ENCODE measurements at places on chromosomes 2 and 18.

DNA sequence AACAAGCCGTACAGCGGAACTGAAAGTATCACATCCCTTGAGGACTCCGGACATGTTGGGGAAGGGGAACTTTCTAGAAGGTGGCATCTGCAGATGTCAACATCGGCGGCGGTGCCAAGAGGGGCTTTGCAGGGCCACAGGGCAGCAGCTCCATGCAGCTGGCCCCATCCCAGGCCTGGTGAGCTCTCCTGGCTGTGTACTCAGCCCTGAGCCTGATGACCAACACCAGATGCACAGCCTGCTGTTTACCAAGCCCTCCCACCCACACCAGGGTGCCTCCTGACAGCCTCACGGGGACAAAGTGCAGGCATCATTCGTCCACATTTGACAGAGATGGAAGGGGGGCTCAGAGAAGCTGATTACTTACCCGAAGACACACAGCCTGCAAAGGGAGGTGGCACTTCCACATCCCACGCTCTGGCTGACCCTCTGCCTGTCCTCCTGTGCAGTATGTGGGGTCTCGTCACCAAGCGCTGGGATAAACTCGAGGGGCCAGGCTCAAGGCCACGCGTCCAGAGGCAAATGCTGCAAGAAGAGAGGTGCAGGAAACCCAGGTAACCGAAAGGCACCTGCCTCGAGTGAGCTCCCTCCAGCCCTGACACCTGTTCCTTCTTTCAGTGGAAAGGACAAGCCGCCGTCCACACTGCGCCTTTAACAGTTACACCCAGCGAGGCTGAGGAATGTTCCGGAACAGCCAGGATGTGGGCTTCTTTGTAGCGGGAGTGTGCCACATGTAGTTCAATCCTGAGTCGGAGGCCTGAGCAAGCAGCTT, 69.0 kb upstream of the ASAP2 start:
- DNase-seq: no peak

DNA sequence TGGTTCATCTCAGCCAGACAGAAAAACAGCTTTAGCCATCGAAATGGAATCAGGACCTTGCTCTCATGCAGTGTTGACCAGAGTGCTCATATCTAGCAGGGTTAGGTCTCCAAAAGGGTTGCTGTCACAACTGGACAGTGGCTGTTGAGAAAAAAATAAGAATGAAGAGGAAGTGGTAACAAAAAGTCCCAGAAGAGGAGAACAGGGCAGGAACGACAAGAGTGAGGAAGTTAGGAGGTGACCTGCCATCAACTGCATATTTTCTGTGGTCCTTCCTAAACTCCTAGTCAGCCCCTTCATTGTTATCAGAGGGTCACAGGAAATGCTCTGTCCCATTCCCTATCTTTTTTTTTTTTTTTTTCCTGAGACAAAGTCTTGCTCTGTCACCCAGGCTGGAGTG, 188.1 kb upstream of the LINC00305 start:
- DNase-seq: no peak

DNA sequence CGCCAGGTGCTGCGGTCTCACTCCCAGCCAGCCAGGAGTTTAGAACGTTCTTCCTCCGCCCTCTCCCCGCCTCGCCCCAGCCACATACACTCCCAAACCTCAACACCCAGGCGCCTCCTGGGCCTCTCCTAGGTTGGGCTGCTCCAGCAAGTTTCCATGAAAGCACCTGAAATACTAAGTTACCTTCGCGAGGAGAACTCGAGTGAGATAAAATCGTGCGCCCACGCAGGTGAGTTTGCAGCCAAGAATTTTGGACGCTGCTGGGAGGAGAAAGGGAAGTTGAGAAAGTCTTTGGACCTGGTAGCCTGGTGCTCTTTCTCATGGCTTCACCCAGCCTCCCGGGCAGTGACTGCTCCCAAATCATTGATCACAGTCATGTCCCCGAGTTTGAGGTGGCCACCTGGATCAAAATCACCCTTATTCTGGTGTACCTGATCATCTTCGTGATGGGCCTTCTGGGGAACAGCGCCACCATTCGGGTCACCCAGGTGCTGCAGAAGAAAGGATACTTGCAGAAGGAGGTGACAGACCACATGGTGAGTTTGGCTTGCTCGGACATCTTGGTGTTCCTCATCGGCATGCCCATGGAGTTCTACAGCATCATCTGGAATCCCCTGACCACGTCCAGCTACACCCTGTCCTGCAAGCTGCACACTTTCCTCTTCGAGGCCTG, at the start of gene GPR39:
TSS of gene GPR39 (plus strand) at position 83 of the 673 bp plus-strand sequence.
- DNase-seq: no peak

DNA sequence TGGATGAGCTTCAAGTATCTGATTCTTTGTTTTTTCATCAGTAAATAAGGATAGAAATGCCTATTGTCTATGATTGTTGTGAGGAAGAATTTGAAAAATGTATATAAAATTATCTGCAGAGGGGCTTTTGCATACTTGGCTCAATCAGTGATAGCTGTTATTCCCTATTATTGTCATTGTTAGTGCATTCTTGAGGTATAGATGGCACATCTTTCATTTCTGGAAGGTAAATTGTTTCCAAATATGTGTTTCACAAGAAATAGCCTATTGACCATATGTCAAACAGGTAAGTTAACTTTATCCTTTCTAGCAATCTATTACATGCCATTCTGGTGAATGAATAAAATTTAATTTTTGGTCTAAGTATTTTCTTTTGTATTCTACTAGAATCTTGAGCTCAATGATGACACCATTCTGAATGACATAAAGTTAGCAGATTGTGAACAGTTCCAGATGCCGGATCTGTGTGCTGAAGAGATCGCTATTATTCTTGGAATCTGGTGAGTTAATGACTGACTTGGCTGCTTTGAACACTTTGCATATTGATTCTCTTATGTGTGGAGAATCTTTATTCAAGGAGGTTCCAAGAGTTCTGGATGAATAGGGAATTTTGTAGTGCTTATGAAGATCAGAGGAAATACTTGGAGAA, 44.2 kb downstream of the TTC27 start:
- DNase-seq: no peak

DNA sequence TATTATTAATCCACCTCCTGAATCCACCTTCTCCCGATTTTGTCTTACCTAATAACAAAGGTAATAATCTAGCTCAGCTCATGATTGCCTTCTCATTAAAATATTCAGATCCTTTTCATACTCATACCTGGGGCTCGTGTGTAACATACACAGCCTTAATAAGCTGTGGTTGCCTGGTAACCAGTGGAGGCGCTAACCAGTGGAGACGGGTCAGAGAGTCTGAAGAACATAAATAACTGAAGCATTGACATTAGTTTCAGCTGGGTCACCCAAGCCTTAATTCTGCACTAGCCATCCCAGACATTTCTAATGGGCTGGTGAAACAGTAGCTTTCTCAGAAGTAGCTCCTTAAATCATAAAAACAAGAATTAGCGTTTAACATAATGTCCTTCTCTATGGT, 14.8 kb upstream of the DTNA start:
- DNase-seq: no peak

GRCh38 chr2:241191081-241191480, 2.6 kb downstream of the ANO7 start:
- DNase-seq: no peak

GRCh38 chr2:65432227-65433190, at the start of gene SPRED2:
Gene SPRED2 (minus strand): TSS chr2:65432599. CDS start chr2:65431987, 612 bp downstream.
- DNase-seq: peak; percentile 97

GRCh38 chr2:26989156-26989555, 18.7 kb downstream of the MAPRE3 start:
- no peak for DNase-seq

DNA sequence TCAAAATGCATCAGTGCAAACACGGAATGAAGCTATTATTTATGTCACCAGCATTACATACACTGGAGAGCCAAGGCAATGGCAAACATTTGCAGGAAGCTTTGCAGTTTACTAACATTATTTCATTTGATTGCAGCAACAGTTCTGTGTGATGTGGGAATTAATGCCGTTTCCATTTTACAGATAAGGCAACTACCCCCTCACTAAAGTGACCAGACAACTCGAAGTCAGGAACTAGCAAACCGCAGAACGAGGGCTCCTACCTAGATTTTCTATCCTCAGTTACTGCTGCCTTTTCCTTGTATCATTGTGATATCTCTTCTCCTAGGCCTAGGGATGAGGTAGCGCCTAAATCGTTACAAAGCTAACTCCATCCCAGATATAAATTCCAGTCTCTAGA, 85.5 kb downstream of the COLEC12 start:
- no peak for DNase-seq

- DNase-seq: no peak
Measured at GRCh38 chr2:45334205-45334604, 276.9 kb downstream of the SRBD1 start.

GRCh38 chr2:9473308-9473984, 905 bp upstream of the IAH1 start:
- DNase-seq: no peak

- DNase-seq: no peak
Measured at GRCh38 chr2:168002021-168002553, 245.3 kb downstream of the STK39 start.

DNA sequence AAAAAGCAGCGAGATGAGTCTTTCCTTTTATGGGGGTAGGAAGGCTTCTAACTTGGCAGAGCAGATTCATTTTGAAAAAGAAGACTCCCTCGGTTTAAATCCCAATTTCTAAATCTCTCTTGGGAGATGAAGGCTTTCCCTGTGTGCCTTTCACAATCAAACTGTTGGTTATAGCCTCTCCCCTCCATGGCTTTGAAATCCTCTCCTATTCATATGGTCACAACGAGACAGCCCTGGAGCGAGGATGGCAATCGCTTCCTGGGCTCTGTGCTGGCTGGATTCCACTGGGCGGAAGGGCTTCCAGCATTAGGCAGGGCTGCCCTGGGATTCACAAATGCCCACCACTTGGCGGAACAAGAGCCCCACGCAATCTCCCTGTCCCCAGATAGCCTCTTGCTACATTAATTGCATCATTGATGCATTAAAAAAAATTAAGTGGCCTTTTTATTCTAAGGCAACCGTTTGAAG, 1.6 kb downstream of the CAVIN2 start:
- no peak for DNase-seq

DNA sequence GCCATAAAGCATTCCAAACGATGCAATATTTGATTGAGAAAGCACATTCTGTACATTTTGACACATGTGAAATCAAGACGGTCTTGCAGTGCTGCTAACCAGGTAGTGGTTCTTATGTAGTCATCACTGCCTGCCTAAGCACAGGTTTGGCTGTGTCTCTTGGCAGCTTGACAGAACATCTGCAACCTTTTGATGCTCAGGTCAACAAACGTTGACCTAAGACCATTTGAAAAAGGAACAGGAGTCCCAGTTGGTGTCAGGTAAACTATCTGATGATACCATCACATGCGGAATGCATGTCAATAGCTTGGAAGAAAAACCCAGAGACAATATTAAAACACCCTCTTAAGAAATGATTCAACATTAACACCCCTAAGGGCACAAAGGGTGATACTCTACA, 80.7 kb downstream of the L3MBTL4 start:
- DNase-seq: no peak

- DNase-seq: no peak
Measured at GRCh38 chr2:10204326-10205161, 82.0 kb downstream of the RRM2 start.

DNA sequence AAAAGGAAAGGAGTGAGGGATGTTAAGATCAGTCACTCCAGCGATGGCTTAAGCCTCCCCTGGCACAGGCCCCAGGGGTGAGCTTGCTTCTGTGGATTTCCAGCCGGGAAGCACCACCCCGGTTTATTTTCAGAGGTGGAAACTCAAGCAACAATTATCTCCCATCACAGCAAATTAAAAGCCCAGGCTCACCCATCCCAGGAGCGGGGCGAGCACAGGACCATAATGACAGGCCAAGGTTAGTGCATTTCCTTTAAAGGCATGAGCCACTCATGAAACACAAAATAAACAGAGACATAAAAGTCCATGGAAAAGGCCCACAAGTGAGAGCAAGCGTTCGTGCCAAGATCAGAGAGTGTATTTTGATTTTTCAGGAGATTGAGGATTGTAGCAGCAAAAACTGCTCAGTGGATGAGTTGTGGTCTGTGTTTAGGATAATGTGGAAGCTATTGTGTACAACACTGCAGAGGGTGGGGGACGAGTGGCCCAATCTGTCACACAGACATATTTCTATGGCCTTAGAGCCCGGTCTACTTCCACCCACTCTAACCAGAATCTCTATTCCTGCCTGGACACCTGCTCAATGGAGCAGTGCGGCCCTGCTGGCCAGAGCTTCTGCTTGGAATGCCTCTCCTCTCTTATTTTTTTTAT, 111.4 kb upstream of the CDC42EP3 start:
- DNase-seq: peak; percentile 70

DNA sequence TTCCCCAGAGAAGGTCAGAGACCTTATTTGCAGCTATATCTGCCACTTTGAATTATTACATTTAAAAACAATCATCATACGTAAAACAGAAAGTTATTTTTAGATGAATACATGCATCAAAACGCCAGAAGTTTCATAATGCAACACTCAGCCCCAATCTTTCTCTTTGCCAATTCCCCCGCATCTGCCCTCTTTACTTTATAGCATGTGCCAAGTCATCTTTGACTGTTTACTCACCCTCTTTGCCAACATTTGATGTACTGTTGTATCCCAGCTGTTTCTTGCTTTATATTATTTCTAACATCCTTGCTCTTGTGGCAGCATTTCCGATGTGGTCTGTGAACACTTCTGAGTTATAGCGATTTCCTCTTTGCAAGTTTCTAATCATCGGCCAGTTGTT, 86.2 kb downstream of the CRIM1 start:
- no peak for DNase-seq

DNA sequence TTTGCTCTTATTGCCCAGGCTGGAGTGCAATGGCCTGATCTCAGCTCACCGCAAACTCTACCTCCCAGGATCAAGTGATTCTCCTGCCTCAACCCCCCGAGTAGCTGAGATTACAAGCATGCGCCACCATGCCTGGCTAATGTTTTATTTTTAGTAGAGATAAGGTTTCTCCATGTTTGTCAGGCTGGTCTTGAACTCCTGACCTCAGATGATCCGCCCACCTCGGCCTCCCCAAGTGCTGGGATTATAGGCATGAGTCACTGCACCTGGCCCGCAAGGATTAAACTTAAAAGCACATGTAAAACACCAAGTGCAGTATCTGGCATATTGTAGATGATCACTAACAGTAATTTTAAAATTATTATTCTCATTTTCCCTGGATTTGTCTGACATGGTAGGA, 72.9 kb downstream of the C1QL2 start:
- DNase-seq: no peak

DNA sequence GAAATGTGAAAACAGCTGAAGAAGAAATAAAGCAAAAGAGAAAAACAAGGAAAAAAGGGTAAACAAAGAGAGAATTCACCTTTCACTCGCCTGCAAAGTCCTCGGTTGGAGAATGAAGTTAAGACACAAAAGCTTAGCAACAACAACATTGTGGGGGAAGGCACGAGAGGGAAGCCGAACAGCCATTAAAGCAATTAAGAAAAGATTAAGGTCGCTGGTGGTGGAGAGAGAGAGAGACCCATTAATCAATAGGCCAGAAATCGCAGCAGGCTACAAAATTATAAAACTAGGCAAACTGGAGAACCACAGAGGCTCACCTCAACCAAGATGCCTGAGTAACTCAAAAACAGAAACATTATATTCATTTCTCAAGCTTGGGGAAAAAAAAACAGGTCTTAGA, 120.0 kb upstream of the SIX3 start:
- no peak for DNase-seq
